ENCODE measurements at places on chromosomes 6 and 20.

- DNase-seq = no peak
Observed at GRCh38 chr6:3911614-3912336, 62.6 kb downstream of the FAM50B start.

GRCh38 chr6:134805168-134805567 is 144.7 kb downstream of the ALDH8A1 start:
- DNase-seq = no peak

- no peak for DNase-seq
Observed at GRCh38 chr6:66930559-66931290, 1223.7 kb upstream of the EYS start.

DNA sequence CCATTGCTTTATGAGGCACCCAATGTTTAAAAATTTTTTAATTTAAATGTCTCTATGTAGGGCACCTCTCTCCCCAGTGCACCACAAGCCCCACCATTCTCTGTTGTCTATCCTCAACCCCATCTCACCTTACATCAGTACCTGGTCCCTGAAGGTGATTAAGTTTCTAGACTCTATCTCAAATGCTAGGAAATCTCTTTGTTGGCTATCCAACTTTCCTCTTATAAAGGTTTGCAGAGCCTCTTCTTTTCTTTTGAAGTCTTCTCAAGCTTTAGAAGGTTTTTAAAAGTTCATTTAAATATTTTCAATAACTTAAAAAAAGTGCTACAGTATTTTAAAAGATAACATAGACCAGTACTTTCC is 76.5 kb upstream of the TBC1D7 start:
- DNase-seq = no peak

DNA sequence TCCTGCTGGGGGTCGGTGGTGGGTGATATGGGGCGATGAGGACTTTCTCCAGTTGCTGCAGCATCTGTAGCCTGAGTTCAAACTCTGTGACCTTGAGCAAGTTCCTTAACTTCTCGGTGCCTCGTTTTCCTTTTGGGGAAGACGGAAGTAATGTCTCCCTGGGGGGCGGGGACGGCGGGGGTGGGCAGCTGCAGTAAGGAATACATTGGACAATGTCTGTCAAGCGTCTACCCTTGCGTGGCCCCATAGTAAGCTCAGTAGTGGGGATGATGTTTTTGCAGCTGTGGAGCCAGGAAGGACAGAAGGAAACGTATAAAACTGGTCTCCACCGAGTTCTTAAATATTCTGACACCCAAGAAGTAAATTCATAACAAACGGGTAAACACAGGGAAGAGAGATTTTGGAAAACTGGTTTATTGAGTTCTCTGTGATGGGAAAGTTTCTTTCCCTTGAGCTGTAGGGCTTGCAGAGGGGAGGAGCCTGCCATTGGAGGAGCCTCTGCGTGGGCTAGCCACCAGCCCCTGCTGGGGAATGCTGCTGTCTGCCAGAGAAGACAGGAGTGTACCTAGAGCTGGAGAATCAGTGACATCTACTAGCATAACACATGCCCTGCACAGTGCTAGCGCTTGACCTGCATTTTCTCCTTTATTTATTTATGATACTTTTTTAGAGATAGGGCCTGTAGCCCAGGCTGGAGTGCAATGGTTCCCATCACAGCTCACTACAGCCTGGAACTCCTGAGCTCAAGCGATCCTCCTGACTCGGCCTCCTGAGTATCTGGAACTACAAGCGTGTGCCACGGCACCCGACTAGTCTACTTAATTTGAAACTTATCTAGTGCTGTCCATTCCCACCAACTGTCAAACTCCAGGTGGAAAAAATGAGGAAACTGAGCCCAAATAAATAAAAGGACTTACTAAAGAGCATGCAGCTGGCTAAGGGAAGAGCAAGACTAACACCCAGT is 1.2 kb upstream of the ACSS1 start:
- DNase-seq = no peak

DNA sequence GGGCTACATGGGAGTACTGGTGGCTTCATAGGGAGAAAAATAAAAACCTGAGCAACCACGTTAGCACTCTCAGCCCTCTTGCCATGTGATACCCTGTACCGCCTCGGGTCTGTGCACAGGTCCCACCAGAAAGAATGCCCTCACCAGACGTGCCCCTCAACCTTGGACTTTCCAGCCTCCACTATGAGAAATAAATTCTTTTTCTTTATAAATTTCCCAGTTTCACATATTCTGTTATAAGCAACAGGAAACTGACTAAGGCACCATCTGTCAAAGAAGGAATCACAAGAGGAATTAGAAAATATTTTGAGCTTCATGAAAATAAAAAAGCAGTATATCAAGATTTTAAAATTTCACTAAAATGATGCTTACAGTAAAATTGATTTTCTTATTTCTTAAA is 168.4 kb upstream of the BMP5 start:
- DNase-seq = no peak

- no peak for DNase-seq
Observed at GRCh38 chr20:20887593-20888265, 175.3 kb upstream of the RALGAPA2 start.

GRCh38 chr6:135073756-135074393 is 19.3 kb upstream of the HBS1L start:
- no peak for DNase-seq

DNA sequence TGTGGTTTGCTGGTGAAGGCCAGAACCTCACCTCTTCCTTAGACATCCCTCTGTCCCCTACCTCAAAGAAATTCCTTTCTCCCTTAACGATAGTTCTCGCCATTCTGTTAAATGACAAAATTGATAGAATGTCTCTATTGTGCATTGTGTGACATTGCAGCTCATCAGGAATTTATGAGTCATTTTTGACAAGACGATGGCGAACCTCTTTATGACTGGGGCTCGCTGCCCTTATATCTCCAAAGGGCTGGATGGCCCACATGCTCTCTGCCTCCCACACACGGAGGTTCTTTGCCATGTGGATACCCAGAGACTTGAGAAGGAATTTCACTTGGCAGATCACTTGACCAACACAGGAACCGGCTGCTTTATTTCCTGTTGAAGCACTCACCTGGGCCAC is 66.8 kb upstream of the RPS6KA2 start:
- no peak for DNase-seq

DNA sequence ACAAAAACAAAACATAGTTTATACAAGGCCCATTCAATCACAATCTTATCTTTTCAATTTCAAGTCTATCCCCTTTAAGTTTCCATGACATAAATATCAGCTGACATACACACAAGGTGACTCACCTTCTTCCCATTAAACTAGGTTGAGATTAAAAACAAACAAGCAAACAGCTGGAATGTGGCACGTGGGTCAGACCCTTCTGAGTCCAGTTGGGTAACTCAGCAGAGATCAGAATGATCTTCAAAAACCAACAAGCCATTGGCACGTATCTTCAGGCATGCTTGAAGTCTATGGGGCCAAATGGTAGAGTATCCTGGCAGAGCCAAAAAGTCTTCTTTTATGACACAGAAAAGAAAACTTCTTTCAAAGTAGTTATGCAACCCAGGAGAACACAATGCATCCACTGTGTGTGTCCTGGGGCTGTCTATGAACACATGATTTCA is 603.5 kb upstream of the CITED2 start:
- DNase-seq = no peak

DNA sequence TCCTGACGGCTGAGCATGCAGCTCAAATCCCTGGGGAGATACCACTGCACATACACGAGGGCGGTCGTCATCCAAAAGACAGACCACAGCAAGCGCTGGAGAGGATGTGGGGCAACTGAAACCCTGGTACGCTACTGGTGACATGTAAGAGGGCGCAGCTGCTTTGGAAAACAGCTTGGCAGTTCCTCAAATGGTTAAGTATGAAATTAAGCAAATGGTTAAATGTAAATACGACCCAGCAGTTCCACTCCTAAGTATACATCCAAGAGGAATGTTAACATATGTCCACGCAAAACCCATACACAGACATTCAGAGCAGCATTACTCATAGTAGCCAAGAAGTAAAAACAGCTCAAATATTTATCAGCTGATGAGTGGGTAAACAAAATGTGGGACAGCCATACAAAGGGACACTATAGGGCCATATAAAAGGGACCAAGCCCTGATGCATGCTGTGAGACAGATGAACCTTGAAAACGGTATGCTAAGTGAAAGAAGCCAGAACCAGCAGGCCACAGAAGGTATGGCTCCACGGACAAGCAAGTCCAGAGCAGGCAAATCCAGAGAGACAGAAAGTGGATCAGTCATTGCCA is 38.5 kb downstream of the RIPOR3 start:
- no peak for DNase-seq

DNA sequence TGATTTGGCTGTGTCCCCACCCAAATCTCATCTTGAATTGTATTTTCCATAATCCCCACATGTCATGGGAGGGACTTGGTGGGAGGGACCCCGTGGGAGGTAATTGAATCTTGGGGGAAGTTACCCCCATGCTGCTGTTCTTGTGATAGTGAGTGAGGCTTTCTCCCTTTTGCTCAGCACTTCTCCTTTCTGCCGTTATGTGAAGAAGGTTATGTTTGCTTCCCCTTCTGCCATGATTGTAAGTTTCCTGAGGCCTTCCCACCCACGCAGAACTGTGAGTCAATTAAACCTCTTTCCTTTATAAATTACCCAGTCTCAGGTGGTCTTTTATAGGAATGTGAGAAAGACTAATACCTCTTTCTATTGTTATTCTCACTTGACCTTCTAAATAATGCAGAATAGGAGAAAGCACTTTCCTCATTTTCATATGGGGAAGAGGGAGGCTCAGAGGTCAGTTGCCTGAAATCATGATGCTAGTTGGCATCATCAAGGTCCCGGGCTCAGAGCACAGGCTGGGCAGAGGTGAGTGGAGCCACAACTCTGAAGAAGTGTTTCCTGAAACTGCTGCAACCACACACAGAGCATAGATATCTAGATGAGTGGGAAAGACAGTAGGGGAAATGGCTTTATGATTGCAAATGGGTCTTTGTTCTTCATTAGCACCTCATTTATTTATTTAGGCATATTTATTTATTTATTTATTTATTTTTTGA is 191.0 kb downstream of the QKI start:
- DNase-seq = no peak

GRCh38 chr6:33160728-33161344 is 31.4 kb downstream of the COL11A2 start:
- DNase-seq = no peak

DNA sequence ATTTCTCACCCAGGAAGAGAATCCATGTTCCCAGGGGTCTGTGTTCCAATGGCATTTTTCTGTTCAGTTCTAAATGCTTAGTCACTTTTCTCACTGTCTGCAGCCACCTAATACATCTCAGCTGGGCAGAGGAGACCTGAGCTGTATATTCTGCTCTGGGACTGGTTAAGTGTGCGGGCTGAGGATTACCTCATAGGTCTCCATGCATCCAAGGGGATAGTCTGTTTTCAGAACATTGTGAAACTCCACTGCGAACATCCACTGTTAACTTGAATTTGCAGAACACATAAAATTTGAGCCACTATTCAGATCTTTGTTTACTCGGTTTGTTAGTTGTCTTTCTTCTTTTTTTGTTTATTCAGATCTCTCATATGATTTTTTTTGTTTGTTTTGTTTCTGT is 947.1 kb downstream of the TFAP2A start:
- no peak for DNase-seq

DNA sequence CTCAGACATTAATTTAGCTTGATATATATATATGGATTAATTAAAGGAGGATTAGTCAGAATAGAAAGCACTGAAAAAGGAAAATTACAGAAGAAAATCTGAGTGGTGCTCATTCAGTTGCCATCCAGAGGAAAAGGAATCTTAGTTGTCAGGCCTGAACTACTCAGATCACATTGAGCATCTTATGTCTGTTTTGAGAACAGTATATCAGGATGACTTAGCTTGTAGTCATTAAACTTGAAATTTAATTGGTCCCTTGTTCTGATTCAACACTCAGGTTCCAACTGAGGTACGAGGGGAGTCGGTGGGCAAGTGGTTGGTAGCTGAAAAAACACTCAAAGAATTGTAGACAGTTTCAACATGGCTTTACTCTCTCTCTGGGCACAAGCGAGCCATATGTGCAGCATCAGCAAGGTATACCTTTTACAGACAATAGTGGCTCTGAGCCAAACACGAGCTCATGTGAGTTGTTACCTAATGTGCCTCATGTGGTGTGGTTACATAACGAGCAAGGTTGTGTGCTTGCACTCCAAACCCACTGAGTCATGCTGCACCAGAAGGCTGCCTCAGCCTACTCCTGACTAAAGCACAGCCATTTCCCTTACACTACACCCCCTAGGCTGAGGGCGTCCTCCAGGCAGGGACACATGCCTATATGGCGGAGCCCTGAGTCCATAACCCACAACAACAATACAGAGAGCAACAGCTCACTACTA is 73.0 kb upstream of the HMGN3 start:
- no peak for DNase-seq

DNA sequence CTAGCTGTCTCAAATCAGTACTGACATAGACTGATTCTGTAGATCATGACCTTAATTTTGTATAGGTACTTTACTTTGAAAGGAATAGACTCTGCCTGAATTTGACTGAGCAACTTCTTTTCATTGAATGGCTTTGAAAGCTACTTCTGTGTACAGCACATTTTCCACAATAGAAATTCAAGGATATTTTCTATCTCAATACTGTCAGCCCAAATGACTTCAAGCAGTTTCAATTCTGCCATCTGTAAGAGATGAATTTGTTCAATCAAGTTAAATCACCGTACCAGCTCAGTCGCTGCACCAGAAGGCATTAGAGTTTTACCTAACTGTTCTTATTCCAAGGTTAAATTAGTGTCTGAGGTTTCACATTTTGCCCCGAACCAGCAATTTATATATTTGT is 107.0 kb upstream of the EYS start:
- DNase-seq = no peak

DNA sequence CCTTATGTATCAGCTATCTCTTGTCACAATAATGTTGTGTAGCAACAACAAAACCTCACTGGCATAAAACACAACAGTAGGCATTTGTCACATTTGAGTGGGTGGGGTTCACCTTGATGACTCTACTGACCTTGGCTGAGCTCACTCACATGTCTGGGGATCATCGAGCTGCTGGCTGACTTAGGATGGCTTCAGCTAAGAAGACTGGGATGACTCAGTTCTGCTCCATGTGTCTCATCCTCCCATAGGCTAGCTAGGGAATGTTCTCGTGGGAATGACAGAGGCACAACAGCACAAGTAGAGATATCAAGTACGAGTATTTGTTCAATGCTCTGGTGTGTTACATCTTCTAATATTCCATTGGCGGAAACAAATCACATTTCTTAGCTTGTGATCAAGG is 167.9 kb downstream of the PLCB1 start:
- no peak for DNase-seq

- DNase-seq = no peak
Observed at GRCh38 chr20:22368235-22368634, 216.1 kb downstream of the FOXA2 start.

GRCh38 chr6:83878902-83879644 is 19.6 kb downstream of the CYB5R4 start:
- no peak for DNase-seq

- no peak for DNase-seq
Observed at GRCh38 chr6:133431031-133431430, 189.9 kb downstream of the EYA4 start.
